NCI-H1092 (cell line): ENCODE measurements at places on chromosomes 11 and 22.

DNA sequence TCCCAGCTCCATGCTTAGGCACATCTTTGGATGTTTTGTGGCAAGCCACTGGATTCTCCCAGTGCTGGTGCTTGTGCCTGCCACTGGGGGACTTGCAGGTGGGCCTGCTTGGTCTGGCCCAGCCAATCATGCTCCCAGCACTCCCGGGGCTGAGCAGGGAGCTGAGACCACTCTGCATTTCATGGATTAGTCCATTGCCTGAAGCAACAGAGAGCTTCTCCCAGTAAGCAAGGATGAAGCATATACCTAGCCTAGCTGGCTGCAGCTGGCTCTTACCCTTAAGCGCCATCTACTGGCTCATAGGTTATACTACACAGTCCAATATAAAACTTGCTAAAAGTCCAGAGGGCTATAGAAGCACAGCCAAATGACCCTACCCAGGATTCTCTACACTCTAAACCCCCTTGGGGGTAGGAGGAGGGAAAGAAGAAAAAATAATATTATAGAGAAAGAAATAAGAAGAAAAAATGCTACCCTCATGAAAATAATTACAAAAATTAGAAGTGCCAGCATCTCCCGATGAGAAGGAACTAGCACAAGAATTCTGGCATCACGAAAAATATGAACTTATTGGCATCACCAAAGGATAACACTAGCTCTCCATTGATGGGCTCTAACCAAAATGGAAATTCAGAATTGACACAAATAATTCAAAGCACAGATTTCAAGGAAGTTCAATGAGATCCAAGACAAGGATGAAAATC, 275.3 kb downstream of the C11orf87 start:
- peak; percentile 37 for DNase-seq

- no peak for DNase-seq
Measured at GRCh38 chr11:36411202-36411640, 98.9 kb downstream of the TRAF6 start.

DNA sequence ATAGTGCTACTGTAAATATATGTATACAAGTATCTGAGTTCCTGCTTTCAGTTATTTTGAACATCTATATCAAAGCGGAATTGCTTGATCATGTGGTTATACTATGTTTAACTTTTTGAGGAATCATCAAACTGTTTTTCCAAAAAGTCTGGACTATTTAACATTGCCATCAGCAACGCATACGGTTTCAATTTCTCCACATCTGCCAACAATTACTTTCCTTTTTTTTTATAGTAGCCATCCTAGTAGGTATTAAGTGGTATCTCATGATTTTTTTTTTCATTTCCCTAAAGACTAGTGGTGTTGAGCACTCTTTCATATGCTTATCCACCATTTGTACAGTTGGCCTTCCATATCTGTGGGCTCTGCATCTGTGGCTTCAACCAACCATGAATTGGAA, 1.3 kb upstream of the UBE4A start:
- no peak for DNase-seq

DNA sequence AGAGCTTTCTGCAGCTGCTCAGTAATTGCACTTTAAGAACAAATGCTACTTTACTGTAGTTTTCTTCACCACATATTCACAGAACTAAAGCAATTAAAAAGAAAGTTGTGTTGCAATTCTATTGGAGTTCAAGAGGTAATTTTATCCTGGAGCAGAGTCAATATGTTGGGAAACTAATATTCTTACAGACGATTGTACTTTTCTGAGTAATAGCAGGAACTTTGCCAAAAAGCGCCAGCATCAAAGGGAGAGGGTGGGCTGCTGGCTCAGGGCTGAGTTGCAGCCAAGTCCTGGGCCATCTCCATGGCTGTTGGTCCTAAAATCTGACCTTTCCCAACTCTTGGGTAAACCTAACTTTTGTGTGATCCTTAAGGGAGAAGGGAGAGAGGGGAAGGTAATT, 73.6 kb upstream of the MYO18B start:
- DNase-seq = no peak

GRCh38 chr11:103673773-103674172, 362.7 kb upstream of the DDI1 start:
- no peak for DNase-seq

- DNase-seq = no peak
Measured at GRCh38 chr11:76791861-76792260, 8.7 kb downstream of the TSKU start.
